OCI-M1 (cell line): ENCODE measurements at places on chromosomes 12 and 14.
A peak's percentile ranks its signal among the peaks of the same experiment; 100 is the strongest.

DNA sequence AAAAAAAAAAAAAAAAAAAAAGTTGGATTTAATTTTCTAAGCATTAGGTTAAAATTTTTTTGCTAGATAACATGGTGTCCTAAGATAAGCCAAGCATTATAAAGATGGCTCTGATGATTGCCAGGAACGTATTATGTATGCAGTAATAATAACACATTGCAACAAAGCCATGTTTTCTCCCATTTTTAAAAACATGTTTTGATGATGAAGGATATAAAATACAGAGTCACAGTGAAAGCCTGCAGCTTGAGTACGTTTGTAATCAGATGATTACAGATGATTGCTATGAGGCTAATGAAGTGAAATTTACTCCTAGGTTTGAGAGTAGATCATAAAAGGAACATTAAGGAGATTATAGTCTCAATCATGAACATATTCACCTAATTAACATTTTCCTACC is 13.3 kb upstream of the WDR89 start:
- no peak for DNase-seq

GRCh38 chr14:37223947-37224474 is 26.3 kb downstream of the MIPOL1 start:
- DNase-seq, result no peak

- no peak for DNase-seq
Observed at GRCh38 chr12:28777603-28778365, 371.3 kb upstream of the FAR2 start.

GRCh38 chr12:19778172-19778571 is 338.9 kb downstream of the AEBP2 start:
- DNase-seq, result no peak

- no peak for DNase-seq
Observed at GRCh38 chr12:3061501-3062215, 15.5 kb upstream of the TSPAN9 start.

DNA sequence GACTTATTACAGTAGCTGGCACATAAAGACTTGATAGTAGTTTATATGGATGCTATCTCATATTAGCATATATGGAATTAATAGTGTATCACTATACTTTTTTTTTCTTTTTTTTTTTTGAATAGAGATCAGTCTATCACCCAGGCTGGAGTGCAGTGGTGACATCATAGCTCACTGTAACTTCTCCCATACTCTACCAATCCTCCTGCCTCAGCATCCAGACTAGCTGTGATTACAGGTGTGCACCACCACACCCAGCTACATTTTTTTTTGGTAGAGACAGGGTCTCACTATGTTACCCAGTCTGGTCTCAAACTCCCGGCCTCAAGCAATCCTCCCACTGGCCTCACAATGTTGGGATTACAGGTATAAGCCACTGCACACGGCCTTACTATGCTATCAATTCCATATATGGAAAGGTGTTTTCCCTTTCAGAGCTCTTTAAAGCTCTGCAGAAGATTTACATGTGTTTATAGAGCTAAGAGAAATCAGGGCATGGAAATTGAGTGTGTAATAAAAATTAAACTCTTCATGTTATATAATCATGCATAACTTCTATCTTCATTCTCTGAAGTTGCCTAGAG is 1.8 kb upstream of the TBK1 start:
- DNase-seq, result peak; percentile 39

DNA sequence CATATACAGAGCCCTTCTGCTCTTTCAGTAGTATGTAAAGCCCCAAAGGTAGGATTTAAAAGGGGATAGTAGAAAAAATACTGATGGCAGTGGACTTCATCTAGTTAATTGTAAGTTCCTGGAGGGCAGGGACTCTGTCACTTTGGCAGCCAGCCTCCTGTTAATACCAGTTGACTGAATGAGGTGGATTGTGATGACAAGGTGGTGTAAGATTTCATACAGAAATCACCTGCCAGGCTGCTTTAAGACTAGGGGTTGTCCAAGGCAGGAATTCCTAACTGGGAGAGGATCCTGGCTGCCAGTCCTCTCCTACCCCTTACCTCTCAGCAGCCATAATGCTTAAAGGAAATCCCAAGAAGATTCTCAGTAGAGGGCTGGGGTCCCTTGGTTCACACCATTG is 7.3 kb downstream of the DYRK2 start:
- no peak for DNase-seq

- DNase-seq, result no peak
Observed at GRCh38 chr12:3218228-3219171, 141.3 kb downstream of the TSPAN9 start.

- DNase-seq, result no peak
Observed at GRCh38 chr14:101035466-101036225, 132.1 kb upstream of the RTL1 start.

DNA sequence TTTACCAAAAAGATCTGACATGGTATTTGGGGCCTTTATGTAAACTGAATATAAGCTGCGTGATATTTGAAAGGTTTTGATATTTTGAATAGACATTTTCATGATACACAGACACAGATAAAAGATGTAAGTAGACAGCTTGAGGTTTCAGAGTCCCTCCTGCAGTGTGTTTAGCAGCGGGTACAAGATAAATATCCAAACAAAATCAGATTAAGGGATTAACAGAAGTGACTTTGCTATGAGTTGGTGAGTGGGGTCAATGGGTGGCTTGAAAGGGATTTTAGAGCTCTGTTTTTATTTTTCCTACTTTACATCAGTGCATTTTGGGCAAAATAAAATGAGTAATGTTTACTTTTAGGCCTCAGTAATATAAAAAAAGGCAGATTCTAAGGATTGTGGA is 84.1 kb downstream of the IGF1 start:
- no peak for DNase-seq
